Stimulated activated CD8-positive, alpha-beta memory T cell treated with anti-CD3 and anti-CD28 coated beads, Interleukin-4, amount 100 ng/mL, for 1 hour (primary cell): ENCODE measurements at places on chromosomes 13 and 19.

DNA sequence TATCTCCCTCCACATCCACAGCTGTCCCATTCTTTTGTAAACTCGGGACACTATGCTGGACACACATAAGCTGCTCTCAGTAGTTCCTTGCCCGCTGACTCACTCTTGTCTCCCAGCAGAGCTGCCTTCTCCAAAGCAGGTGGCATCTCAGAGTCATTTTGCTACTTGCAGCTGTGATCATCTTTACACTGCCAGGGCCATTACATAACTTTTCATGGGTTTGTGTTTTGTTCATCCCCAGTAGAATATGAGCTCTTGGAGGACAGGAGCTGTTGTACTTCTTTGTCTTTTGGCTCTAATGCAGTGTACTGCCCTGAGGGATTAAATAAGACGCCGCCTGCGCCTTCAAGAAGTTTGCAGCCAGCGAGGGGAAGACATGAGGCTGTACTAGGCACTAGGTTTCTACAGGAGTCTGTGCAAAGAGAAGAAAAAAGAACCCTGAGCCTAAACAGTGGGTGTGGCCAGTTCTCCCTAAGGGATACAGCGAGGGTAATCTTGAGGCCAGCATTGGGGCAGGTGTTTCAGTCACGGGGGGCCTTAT is 40.8 kb upstream of the GPR183 start:
- no peak for DNase-seq

DNA sequence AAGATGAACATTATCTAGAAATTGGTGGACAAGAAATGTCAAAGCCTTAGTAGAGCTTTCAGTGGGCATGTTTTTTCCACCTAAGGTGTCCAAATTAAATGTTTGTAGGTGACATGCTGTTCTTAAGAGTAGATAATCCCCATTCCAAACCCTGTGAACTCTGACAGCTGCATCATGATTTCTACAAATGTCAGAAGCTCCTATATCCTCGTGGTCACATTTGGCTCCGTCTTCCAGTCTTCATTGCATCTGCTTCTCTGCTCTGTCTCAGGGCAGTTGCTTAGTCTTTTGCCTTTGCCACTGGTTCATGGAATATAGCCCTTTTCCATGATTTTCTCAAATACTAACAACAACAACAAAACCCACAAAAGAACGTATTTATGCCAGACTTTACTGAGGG is 234.5 kb downstream of the DLEU7 start:
- DNase-seq, result no peak

GRCh38 chr13:45823583-45823982 is 28.0 kb downstream of the SIAH3 start:
- DNase-seq, result no peak

- DNase-seq, result no peak
These were observed 10.1 kb downstream of the FOSB start for GRCh38 chr19:45477713-45478453.

- DNase-seq, result no peak
These were observed 740 bp downstream of the ZNF555 start for GRCh38 chr19:2841855-2842574.

GRCh38 chr13:29453617-29454011 is 141.9 kb downstream of the SLC7A1 start:
- DNase-seq, result no peak

DNA sequence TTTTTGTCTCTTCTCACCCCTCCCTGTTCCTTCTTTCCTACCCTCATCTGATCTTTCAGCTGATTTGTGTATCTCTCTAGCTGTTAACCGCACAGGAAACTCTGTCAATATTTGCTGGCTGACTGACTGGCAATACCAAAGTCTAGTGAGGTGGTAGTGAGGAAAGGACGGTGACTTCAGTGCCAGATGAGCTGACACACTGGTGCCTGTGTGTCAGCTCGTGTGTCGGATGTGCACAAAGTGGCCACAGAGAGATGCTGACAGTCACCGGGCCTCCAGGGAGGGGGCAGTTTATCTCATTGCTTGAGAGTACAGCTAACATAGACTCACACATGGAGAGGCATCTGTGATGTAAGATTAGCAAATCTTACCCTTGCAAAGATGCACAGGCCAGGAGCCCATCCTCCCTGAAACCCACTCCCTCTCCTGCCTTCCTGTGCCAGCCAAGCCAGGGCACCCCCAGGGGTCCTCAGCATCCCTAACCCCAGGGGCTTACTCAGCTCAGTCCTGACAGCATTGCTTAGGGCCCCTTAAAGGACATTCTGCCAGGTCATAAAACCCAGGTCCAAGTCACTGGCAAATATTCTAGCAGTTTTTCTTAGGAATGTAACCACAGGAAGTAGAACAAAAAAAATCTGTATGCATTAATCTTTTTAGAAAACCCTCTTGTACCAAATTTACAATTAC is 80.2 kb downstream of the SHISA2 start:
- no peak for DNase-seq

DNA sequence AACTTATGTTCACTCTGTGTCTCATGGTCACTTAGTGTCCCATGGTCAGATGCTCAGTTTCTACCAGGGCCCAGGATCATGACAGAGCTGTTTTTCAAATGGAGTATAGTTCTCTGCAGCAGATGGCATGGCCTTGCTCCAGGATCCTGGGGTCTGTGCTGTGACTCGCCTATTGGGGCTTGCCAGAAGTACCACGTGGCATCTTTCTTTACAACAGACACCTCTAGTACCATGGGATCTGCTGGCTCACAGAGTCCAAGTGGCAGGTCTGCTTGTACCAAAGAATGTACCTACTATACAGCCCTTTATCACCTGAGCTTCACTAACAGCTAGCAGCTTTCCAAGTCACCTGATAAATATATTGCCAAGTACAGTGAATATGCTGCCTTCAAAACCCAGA is 6.0 kb upstream of the RNF6 start:
- no peak for DNase-seq

GRCh38 chr13:111662451-111662850 is 342.0 kb downstream of the TEX29 start:
- DNase-seq, result no peak

DNA sequence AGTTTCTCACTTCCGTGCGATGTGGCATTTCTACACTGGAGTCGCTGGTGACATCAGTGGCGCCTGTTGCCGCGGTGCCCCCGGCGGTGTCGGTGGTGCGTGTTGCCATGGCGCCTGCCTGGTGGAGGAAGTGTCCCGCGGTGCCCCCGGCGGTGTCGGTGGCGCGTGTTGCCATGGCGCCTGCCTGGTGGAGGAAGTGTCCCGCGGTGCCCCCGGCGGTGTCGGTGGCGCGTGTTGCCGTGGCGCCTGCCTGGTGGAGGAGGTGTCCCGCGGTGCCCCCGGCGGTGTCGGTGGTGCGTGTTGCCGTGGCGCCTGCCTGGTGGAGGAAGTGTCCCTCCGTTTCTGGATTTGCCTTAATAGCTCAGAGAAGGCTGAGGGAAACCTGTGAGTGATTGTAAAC is 127.6 kb downstream of the KDM4B start:
- no peak for DNase-seq

DNA sequence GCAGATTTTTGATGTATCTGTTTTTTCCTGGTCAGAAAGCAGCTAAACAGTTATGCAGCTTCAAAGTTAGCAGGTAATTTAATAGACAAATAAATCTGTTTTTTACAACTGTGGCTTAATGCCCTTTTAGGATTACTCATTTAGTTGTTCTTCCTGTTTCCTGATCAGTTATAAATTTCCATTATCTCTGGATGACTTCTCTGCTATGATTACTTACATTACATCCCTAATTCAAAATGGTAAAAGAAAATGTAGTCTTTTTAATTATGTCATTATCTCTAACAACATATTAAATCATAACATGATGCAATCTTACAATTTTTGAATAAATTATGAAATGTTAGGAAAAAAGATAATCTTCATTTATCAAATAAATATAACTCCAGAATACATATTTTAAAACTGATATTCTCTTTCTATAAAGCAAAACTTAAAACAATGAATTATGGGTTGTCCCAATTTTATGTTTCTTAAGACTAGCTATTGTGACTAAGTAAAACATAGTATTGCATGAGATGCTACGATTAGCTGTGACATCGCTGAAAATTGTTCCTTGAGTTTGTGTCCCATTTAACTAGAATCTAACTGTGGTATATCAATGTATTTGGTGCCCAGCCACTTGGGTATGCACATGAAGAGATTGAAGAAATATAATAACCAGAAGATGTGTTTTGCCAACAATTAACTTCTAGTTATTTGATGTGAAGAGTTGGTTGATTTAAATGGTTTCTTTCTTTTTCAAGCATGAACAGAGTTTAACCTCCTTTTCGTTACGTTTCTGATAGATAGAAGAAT is 605.3 kb upstream of the SPRY2 start:
- DNase-seq, result no peak

DNA sequence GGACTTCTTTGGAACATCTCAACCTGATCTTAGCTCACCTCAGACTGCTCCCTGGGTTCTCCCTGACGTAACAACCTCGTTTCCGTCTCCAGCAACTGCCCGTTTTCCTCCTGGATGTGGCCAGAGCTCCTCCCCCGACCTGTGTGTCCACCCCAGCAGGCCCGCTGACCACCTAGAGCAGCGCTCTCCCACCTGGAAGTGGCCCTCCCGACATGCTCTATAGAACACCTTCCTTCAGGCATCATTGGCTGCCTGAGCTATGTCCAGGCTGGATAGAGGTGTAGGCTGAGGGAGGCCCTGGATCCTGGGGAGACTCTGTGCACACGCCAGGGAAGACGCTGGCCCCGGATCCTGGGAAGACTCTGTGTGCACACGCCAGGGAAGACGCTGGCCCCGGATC is 81.3 kb downstream of the TEX29 start:
- DNase-seq, result no peak

- DNase-seq, result no peak
These were observed 617.2 kb downstream of the SLITRK5 start for GRCh38 chr13:88288326-88288725.
